ENCODE measurements at places on chromosomes 3 and 15.

DNA sequence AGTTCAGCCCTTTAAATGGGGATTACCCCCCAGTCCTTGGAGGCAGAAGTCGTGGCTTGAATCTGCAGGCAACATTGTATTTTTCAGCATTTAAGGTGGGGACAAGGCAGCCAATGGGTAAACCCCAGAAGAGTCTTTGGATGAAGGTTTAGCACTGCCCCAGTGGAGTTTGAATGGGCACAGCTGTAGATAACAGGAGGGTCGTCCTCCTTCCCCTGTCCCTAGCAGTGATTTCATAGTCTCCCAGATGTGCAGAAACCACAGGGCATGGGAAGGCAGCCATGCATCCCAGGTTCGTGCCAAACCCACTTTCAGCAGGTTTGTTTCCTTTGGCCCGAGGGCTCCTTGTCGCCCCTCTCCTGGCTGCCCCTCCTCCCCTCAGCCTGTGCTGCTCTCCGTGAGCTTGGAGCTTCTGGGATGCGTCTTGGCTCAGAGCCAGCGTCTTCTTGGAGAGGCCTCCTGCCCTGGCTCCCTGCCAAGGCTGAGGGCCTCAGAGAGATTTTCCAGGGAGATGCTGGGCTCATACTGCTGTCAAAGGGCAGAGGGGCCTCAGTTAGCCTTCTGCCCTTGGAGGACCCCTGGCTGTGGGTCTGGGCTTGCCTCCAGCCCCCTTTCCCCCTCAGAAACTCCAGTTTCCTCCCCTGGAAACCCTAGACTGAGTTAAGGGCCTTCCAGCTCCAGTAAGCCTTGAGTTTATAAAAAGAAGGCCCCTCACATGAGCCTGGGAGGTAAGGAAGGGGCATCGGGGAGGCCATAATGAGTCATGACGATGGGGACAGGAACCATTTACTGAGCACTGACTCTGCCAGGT, 48.9 kb upstream of the POLG start:
- DNase-seq: no peak

- no peak for DNase-seq
Observed at GRCh38 chr3:9214185-9214584, 35.3 kb downstream of the SRGAP3 start.

GRCh38 chr3:151372063-151372820, 12.3 kb downstream of the P2RY12 start:
- no peak for DNase-seq

DNA sequence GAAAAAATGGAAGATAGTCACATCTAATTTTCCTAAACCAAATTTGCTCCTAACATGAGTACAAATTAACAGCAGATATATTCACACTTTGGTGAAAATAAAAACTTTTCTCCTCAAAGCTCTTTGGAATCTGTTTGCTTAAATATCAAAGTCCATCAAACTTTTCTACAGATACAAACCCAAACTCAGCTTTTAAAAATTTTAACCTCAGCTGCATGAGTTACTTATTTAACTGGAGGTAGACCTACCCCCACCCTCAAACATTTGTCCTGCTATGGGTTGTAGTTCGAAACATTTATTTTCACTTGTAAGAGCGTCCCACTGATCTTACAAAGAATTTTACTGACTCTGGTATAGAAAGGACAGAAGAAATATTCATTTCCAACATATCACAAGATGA, 8.9 kb upstream of the XYLB start:
- no peak for DNase-seq

All from Jurkat, Clone E6-1 (cell line).